ENCODE measurements at places on chromosomes 1 and 21.
A peak's percentile ranks its signal among the peaks of the same experiment; 100 is the strongest.

- no peaks in the 10 kb centered on the region for H3K27me3 ChIP-seq
- no peak overlapping the region for H3K27ac ChIP-seq
- no peaks in the 10 kb centered on the region for H3K36me3 ChIP-seq
- H3K4me1 ChIP-seq: no peaks in the 10 kb centered on the region
- H3K4me3 ChIP-seq: no peak overlapping the region
These were observed 22.0 kb upstream of the BATF3 start for GRCh38 chr1:212721388-212722247.

DNA sequence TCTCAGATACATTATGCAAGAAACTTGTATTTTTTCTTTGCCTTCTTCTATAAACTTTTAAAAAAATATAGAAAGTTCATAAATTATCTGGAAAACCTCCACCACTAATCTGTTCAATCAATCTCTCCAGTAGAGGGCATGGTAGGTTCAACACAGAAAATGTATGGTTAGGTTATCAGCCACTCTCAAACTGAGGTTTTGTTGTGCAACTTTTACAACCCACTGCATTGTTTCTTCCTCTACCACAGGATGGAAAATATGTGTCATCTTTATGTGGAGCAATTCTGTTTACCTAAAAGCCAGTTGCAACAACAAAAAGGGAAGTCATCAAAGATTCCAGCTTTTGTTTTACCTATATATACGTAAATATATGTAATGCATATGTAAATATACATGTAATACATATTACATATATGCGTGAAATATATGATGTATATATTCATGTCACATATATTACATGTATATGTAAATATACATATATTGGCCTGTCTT is 3.0 kb upstream of the RGS2 start:
- peaks cover 5% of the 10 kb centered on the region for H3K4me1 ChIP-seq
- no peak overlapping the region for H3K27ac ChIP-seq
- no peak overlapping the region for H3K4me3 ChIP-seq
- no peaks in the 10 kb centered on the region for H3K27me3 ChIP-seq
- H3K36me3 ChIP-seq: no peaks in the 10 kb centered on the region

DNA sequence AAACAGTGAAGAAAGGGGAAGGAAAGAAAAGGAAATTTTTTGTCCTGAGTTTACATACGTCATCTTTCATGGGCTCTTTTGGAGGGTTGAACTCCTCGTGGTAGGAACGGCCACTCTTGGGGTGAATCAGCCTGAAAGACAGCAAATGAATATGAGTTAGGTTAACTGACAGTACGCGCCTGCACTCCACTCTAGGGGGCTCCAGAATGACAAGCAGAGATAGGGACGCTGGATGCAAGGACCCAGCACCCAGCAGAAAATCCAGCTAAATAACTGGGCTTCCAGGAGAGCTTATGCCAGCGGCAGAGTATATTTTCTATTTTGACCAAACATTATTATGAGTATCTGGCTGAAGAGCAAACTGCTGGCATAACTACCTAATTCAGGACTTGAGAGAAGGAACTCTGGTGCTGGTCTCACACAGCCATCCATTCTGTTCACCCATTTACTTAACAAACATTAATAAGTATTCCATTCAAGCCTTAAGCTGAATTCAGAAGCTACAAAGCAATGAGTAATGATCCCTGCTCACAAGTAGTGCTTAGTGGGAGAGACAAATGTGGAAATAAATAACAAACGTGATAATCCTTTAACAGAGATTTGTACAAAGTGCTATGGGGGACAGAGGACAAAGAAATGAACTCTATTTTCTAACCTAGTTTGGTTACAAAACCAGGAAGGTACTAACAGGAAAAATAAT is 22.1 kb downstream of the AK2 start:
- H3K27ac ChIP-seq: no peak overlapping the region
- H3K4me1 ChIP-seq: peaks cover 10% of the 10 kb centered on the region
- peaks cover 5% of the 10 kb centered on the region for H3K36me3 ChIP-seq
- H3K27me3 ChIP-seq: no peaks in the 10 kb centered on the region

- DNase-seq: no peak
- no peaks in the 10 kb centered on the region for H3K36me3 ChIP-seq
- H3K4me1 ChIP-seq: peaks cover 2% of the 10 kb centered on the region
- no peak overlapping the region for H3K4me3 ChIP-seq
- no peaks in the 10 kb centered on the region for H3K27me3 ChIP-seq
These were observed 11.7 kb upstream of the AK2 start for GRCh38 chr1:33048426-33048825.

DNA sequence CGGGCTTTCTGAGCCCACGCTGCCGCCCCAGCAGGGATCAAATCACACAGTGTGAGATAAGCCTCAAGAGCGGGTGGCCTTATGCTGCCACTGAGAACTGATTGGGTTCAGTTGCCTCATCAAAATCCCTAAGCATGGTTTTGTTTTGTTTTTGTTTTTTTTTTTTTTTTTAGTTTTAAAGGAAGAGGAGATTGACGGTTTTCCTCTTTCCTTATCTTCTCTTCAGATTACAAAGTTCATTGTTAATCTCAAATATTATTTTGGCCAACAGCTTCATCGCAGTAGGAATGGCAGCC is 651 bp downstream of the COA6 start:
- H3K4me3 ChIP-seq: peak overlapping the region; percentile 94
- H3K27me3 ChIP-seq: no peaks in the 10 kb centered on the region
- H3K27ac ChIP-seq: no peak overlapping the region

- H3K27me3 ChIP-seq: no peaks in the 10 kb centered on the region
- no peaks in the 10 kb centered on the region for H3K4me1 ChIP-seq
- no peak overlapping the region for H3K27ac ChIP-seq
- H3K4me3 ChIP-seq: no peak overlapping the region
- DNase-seq: peak; percentile 52
These were observed 90.7 kb upstream of the COL11A1 start for GRCh38 chr1:103199001-103199400.

DNA sequence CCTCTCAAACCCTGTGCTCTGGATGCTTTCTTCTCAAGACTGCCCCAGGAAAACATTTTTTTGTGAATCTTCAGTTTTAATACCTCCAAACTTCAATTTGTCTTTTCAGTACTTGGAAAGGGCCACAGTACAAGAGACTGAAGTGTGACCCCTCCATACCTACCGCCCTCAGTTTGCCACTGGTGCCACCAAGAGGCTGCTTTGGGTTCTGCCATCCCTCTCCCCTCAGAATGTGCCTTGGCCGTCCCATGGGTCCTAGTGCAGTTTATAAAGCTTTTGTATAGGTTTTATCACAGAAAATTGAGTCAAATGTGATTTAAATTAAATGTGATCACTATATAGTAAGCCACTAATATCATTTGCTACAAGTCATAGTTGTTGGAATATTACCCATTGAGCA is 60.8 kb upstream of the PGD start:
- H3K36me3 ChIP-seq: peaks cover 27% of the 10 kb centered on the region
- peaks cover 5% of the 10 kb centered on the region for H3K4me1 ChIP-seq
- H3K27ac ChIP-seq: no peak overlapping the region

- H3K4me3 ChIP-seq: no peak overlapping the region
- H3K36me3 ChIP-seq: no peaks in the 10 kb centered on the region
- peak; percentile 49 for DNase-seq
- H3K4me1 ChIP-seq: no peaks in the 10 kb centered on the region
- H3K27ac ChIP-seq: no peak overlapping the region
These were observed 332.1 kb downstream of the RRAGC start for GRCh38 chr1:38527373-38527966.

GRCh38 chr1:37839676-37840075 is 19.7 kb downstream of the MTF1 start:
- DNase-seq: no peak
- peak overlapping the region; percentile 23 for H3K4me3 ChIP-seq
- no peaks in the 10 kb centered on the region for H3K27me3 ChIP-seq
- H3K36me3 ChIP-seq: peaks cover 29% of the 10 kb centered on the region
- H3K4me1 ChIP-seq: no peaks in the 10 kb centered on the region
- no peak overlapping the region for H3K27ac ChIP-seq

DNA sequence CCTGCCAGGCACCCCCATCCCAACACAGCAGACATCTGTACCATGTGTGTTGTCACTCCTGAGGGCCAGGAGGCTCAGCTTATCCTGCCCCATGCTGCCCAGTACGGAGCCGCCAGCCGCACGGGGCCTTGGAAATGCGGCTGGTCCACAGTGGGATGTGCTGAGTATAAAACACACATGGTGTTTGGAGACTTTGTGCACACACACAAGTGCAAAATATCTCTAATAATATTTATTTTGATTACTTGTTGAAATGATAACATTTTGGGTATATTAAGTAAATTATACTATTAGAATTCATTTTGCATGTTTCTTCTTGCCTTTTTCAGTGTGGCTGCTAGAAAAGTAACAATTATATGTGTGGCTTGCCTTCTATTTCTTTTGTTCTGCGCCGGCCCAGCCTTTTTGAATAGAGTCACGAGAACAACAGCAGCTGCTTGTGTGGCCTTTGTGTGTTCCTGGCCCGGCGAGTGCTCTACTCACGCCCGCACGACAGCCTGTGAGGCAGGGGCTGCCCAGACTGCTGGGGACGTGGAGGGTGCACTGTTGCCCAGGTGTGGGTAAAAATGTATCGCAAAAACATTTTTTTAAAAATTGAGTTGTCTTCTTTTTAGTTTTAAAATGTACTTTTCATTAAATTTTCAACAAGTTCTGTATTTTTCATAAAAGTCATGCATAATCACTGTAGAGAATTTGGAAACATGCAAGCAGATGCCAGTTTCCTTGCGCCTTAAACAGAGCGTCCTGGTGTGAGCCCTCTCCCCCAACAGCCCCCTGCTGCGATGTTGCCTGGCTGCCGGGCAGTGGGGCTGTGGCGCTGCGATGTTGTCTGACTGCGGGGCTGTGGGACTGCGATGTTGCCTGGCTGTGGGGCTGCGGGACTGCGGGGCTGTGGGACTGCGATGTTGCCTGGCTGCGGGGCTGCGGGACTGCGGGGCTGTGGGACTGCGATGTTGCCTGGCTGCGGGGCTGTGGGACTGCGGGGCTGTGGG is 35.5 kb downstream of the COQ8A start:
- no peaks in the 10 kb centered on the region for H3K36me3 ChIP-seq
- H3K4me1 ChIP-seq: peaks cover 20% of the 10 kb centered on the region
- no peak for DNase-seq
- no peaks in the 10 kb centered on the region for H3K27me3 ChIP-seq

DNA sequence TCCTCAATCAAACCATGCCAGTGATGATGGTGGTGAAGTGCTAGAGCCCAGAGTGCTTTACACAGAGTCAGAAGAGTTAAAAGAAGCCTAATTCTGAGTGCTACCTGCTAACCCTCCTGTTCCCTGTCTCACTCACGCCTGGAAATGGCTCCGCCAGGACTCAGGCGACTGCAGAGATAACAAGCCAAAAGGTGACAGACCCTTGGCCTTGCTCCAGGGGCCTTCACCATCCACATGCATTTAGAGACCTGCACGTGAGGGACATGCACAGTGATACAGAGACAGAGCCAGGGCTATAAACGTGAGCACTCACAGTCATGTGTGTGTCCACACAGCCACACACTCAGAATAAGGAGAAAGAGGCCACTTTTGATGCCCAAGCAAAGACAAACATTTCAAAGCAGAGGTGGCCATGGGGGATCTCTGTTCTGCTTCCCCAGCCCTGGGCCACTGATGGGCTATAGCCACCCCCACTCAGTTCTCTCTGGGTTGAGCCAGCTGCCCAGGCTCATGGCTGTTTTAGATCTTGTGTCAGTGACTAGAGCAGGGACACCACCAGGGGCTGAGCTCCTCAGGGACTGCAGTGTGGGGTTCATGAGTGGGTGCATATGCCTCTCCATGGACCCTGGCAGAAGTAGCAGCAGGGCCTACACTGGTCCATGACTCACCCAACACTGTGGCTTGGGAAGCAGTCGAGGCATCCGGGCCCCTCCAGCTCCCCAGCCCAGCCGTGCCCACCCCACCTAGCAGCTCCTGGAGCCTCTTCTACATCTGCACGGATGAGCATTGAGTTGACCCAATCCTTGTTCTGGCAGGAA is 117.2 kb downstream of the EPHB2 start:
- H3K36me3 ChIP-seq: no peaks in the 10 kb centered on the region
- peaks cover 49% of the 10 kb centered on the region for H3K4me1 ChIP-seq
- H3K27me3 ChIP-seq: no peaks in the 10 kb centered on the region
- H3K4me3 ChIP-seq: no peak overlapping the region
- no peak overlapping the region for H3K27ac ChIP-seq

DNA sequence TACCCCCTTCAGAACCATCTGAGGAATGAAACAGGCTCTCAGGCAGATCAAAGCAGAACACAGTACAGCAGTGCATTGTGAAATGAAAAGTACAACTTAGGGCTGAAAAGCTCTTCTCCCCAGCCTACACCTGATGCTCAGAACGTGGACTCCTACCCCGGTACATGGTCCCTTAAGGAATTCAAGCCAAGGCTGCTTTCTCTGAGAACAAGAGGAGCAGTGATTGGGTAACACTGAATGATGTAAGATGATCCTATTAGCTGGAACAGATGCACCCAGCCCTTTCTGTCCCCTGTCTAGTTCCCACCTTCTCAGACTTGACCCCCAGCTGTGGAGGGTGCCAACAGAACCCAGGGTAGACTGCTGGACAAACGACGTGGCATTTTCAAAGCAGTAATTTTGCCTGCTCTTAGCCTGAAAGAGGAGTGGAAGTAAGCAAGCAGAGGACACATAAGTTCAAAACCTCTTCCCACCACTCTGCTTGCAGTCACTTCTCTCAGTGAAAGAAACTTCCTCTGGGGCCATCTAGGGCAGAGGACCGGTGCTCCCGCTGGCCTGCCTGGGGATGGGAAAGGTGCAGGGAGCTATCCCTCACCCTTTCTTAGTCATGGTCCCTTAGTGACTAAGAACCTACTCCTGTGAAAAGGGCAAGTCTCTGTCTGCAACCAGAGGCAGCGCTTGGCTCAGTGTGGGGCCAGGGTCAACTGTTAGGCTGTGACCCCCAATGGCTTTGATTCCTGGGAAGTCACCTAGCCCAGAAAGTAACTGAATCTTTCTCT is 72.7 kb downstream of the TRABD2B start:
- H3K4me3 ChIP-seq: no peak overlapping the region
- no peaks in the 10 kb centered on the region for H3K36me3 ChIP-seq
- H3K27me3 ChIP-seq: no peaks in the 10 kb centered on the region
- no peak overlapping the region for H3K27ac ChIP-seq

GRCh38 chr1:153253076-153253475 is 6.4 kb upstream of the LORICRIN start:
- H3K36me3 ChIP-seq: no peaks in the 10 kb centered on the region
- H3K27me3 ChIP-seq: no peaks in the 10 kb centered on the region
- H3K4me1 ChIP-seq: no peaks in the 10 kb centered on the region
- no peak for DNase-seq

DNA sequence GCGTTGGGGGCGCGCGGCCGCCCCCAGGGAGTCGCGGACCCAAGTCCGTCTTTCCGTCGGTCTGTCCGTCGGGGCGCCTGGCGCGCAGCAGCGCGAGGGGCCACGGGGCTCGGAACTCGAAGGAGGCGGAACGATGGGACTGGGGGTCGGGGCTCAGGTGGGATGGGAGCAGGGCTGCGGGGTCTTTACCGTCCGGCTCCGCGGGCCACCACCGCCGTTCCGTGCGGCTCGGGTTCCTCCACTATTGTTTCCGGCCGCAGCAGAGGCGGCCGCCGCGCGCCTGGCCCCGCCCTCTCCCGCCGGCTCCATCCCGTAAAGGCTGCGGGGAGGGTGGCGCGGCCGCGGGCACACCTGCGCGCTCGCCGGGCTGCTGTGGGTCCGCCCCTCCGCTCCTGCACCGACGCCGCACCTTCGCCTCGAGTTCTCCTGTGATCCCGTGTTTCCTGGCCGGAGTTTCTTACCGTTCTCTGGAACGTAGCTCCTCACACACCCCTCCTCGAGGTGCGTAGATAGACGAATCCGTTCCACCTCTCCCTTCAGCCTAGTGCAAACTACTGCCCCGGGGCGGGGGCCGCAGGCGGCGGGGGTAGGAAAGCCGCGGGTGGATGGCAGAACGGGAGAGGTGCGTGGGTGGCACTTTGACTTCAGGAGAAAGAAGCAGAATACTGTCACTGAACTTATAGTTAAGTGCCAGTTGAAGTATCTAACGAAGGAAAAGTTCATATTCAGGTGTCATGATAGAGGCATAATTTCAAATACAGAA is at the start of gene C21orf91:
C21orf91 (minus strand) TSS at position 243 of the 763 bp plus-strand sequence. CDS start 1,038 bp downstream, outside the sequence.
- H3K4me1 ChIP-seq: no peaks in the 10 kb centered on the region
- DNase-seq: peak; percentile 88
- peaks cover 4% of the 10 kb centered on the region for H3K36me3 ChIP-seq
- H3K27me3 ChIP-seq: no peaks in the 10 kb centered on the region
- H3K27ac ChIP-seq: peak within 1 kb of the TSS; percentile 91
